ENCODE measurements at places on chromosomes 1 and 21.

DNA sequence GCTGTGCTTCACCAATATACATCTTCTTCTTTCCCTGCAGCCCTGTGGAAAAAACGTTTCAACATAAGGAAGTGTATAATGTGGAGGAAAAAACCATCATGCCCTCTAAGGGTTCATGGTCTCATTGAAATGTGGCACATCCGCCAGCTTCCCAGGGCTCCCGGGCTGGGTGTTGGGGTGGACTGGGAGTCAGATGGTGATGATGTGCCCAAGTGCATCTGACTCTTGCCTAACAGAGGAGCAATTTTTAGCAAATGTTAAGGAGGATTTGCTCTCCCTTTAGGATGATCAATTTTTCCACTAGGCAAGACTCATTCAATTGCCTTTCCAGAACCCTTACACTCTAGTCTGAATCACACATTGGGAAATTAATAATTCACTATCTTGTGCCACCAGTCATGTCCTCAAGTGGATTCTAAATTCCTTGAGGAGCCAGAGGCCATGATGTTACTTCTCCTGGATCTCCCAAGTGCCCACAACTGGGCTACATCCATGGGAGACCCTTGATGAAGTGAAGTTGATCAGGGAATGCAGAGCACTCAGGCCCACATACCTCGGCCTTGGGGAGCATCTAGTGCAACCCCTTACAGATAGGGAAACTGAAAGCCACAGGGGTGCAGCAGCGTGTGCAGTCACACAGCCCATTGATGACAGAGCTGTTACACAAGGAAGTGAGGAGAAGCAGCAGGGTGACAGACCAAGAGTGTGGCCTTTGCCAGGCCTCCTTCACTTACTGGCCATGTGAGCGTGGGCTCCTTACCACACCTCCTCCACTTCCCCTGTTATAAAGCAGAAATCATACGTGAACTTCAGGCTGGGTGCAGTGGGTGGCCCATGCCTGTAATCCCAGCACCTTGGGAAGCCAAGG lies 100.0 kb upstream of the SLC44A3 start:
- no peak for DNase-seq

- DNase-seq, result no peak
These were observed 90.4 kb upstream of the AJAP1 start for GRCh38 chr1:4564051-4564450.

DNA sequence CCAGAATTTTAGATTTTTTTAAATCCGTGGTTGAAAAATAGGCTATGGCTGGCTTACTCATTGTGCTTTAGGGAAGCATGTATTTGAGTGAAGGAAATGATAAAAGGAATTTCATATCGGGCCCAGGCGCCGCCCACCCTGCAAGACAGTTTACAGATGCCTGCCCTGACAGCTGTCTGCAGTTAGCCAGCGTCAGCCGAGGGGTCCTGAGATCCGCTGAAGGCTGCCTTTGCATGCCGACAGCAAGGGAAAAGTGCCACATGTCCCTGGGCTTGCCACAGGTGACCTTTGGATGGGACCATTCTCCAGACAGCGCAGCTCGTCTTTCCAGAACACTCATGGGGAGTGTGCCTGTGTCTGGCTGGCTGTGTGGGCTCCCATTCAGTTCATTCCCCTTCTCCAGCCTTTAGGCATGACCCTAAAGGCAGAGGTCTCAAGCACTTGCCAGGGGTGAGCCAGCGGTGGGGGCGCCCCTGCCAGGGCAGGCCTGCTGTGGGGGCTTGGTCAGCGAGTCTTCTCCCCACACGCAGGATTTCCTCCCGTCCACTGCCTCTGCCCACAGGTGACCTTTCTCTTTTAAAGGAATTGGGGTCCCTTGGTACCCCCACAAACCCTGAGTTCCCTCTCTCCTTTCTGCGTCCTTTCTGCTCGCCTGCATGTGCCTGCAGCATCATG lies 46.1 kb upstream of the TRAPPC10 start:
- DNase-seq, result peak; percentile 46

DNA sequence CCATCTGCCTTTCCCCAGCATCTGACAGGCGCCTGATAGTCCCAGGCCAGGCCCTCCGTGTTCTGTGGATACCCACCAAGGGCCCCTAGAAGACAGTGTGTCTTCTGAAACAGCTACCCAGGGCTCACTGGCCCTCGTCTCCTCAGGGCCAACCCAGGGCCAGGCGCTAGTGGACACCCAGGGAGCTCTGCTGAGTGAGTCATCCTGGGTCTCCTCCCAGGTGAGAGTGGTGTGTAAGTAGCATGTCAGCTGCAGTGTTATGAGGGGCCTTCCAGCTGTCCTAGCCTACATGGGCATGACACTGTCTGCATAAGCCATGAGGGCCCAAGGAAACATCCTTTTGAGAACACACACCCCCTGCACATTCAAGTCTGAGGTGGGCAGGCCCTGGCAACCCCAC lies 36.7 kb downstream of the CHD5 start:
- DNase-seq, result no peak

GRCh38 chr1:43255438-43256210 lies 14.2 kb upstream of the TMEM125 start:
- no peak for DNase-seq

- no peak for DNase-seq
These were observed 7.7 kb downstream of the SNX27 start for GRCh38 chr1:151619489-151620093.

GRCh38 chr1:162000053-162000420 lies 23.6 kb downstream of the OLFML2B start:
- no peak for DNase-seq

GRCh38 chr1:22872981-22873664 lies 99.5 kb downstream of the LACTBL1 start:
- DNase-seq, result no peak

DNA sequence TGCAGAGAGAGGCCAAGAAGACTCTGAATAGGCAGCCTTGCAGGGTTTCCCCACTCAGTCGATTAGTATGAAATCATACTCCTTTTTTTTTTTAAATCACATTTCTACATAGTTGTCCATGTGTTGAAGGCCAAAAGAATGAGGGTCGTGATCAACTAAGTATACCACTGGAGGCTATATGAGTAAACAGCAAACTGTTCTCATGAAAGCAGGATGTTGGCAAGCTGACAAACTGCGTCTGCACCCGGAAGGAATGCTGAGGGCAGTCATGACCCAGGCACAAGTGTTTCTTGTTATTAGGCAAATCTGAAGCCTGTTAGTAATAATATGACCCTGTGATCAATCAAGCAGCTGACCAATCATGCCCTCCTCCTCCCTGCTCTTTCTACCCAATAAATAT lies 213.2 kb downstream of the USH2A start:
- DNase-seq, result no peak

DNA sequence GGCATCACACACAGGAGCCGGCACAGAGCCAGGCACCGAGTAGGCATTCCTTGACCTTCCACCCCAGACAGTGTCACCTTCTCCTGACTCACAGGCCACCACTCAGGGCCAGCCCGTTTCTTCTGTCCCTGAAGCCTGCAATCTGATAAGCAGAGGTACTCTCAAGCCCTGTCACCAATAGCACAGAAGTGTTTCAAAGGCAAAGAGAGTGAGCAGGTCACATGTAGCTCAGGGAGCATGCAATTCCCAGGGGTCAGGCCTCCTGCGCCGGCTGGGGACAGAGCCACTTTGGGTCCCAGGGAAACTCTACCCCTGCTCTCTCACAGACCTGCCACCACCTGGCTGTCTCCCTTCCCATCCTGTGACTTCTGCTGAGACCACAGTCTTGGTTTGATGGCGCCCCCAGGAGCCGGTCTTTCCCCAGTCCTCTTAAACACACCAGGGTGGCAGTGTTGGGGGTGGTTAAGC lies 13.2 kb downstream of the CAPN9 start:
- DNase-seq, result no peak

- no peak for DNase-seq
These were observed 1.5 kb downstream of the CD58 start for GRCh38 chr1:116569381-116569670.

DNA sequence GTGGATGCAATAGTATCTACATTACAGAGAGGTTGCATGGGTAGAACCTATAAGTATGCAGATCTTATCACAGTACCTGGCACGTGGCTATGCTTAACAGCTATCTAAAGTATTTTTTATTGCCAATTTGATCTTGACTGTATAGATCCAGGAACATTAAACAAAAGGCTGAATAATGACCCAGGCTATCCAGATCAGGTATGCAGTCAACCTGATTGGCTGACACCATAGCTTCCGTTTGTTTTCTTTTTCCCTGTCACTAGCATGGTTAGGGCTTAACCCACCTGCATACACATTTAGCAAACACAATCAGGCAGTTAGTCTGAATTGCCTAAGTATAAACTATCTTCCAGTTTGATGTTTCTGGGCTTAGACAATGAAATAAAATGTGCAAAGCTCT lies 264.9 kb upstream of the PLXNA2 start:
- no peak for DNase-seq

DNA sequence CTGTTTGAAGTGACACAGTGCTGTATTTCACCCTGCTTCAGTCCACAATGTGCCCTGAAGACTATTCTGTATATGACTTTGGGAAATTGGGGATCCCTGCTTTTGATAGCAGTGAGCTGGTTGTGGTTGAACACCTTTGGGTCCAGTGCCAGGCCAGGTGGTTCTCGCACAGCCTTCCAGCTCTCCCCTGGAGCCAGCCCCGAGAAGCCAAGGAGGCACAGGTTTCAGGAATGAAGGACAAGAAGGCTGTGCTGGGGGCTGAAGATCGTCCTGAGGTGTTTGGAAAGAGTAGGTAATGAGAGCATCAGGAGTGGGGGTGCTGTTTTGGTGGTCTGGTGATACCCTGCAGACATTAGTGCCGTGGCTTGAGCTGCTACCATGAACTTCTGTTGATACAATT lies 131.4 kb upstream of the COL6A1 start:
- no peak for DNase-seq

- DNase-seq, result no peak
These were observed 49.6 kb downstream of the RUNX1 start for GRCh38 chr21:34999397-34999941.

DNA sequence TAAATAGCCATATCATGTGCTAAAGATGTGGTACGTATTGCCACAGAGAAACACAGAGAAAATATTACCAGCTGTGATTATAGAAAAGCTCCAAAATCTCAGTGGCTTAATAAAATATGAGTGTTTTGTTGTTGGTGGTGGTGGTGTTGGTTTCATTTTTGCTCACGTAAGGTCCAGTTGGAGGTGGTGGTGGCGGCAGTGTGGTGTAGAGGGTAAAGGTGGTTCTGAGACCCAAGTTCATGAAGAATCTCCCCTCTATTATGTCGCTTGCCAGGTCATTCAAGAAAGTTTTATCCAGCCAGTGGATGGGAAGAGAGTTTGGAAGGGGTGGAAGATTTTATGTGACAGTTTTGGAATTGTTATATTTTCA lies 217.6 kb upstream of the SAMSN1 start:
- no peak for DNase-seq

All from BE2C (cell line).